ENCODE measurements at places on chromosomes 2 and 18.
A peak's percentile ranks its signal among the peaks of the same experiment; 100 is the strongest.

DNA sequence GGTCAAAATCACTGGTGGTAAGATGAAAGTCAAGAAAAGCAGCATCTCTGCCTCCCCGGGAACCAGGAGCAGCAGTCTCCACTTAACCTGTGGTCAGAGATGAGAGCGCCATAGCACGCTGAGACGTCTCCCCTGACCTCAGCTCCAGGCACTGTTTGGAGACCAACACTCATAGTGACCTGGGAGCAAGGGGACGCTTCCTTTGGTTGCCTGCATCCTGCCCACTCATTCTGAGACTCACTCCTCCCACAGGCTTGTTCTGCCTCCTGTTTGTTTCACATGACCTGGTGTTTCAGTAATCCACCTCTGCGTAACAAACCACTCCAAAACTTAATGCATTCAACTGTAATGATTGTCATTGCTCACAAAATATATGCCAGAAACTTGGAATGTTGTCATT, 139.3 kb downstream of the ACOXL start:
- DNase-seq = no peak

DNA sequence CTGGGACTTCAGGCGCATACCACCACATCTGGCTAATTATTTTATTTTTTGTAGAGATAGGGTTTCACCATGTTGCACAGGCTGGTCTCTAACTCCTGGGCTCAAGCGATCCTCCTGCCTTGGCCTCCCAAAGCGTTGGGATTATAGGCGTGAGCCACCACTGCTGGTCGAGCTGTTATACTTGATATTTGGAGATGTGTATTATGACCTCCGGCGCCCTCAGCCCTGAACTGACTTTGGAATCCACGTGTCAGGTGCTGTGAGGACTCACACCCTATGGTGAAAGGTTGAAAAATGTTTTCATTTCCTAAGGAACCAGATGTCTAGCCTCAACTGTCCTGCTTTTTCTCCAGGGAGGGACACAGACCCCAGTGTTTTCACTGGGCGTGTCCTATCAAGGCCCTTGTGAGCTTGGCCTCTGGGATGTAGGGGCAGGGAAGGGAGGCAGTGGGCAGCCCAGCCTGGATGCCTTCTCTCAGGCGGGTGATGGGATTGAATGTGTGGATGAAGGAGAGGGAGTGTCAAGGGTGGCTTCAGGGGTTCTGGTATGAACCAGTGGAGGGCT, 56.4 kb upstream of the HAAO start:
- no peak for DNase-seq

GRCh38 chr2:64862623-64863022, 126.6 kb upstream of the SLC1A4 start:
- DNase-seq = no peak

DNA sequence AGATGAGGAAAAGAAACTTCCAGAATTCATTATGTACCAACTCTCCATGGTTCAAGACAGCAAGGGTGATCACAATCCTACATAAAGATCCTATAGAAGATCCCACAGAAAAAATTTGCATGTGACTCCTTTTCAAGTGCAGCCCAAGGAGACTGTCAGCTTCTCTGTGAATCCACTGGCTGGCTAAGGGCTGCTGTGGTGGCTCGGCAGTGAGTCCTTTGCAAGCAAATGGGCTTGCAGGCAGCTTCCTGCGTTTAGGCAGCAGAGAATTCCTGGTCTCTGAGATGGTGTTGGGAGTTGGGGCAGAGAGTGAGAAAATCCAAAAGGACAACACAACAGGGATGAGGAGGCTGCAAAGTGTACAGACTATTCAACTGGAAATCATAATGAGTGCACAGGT, 43.4 kb downstream of the NABP1 start:
- no peak for DNase-seq

DNA sequence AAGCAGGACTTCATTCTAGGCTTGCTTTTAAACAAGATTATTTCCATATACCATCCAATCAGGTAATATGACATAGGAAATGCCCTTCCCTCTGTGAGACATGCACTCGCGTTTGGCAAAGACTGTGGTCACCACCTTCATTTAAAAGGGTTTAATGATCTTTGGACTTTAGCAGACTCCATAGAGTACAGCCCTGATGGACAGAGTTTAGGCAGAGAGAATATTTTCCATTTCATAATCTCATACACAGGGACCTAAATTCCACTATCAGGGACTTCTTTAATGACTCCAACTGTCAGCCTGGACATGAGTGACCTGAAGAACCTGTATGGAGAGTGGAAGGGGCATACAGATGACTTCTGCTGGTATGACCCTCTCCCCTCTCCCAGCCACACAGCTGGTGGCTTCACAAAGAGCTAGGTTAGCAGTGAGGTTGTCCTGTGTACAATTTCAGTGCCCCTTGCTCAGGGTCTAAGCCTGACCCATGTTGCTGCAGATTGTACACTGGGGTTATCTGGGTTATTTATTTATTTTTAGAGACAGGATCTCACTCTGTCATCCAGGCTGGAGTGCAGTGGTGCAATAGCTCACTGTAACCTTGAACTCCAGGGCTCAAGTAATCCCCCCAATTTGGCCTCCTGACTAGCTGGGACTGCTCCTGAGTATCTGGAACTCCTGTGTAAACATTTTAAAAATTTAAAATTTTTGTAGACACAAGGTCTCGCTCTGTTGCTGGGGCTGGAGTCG, 59.2 kb downstream of the PTPRM start:
- no peak for DNase-seq

DNA sequence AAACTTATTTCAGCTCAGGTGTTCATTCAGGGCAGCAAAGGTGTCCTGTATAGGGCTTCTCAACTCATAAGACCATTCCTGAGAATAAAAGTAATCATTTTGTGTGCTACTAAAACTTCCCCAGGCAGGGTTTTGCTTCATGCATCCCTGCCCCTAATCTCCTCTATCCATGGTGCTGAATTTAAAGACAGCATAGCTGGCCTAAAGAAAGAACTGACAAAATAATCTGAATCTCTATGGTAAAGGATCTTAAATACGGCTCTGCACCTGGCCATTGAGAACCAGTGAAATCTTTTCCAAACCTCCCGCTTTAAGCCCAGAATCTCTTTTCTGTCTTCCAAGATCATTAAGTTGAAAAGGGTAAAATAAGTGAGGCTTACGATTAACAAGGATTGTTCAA, 292.1 kb upstream of the KLHL29 start:
- DNase-seq = no peak

DNA sequence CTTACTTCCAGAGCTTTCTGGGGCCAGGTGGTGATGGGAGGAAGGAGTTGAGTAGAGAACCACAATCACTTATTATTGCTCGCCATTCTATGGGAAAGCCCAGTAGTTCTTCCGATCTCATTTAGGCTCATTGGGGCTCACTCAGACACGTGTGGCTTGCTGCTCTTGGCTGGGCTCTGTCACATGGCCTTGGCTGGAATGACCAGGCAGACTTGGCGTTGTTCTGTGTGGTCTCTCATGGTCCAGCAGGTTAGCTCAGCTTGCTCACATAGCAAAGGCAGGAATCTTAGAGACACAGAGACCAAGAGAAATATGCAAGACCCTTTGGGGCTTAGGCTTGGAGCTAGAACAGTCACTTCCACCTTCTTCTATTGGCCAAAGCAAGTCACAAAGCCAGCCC, 261.2 kb downstream of the LOXHD1 start:
- no peak for DNase-seq

DNA sequence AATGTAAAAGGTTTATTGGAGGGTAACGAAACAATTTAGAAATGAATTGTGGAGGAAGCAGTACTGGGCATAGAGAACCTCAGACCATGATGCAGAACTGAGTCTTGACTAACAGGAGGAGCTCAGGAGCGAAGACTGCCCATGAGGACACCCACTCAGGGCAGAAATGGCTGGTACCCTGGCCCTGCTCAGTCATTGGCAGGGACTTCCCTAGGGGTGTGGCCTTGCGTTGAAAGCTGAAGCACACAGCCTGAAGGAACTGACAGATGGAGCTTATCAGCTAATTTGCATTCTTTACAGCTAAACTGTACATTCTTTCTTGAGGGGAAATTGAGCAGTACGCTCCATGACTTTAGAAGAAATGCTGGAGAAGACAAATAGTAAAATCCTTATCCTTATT, 57.1 kb downstream of the PDK1 start:
- DNase-seq = no peak

GRCh38 chr2:208595386-208596275, 189.0 kb downstream of the PTH2R start:
- DNase-seq = no peak

DNA sequence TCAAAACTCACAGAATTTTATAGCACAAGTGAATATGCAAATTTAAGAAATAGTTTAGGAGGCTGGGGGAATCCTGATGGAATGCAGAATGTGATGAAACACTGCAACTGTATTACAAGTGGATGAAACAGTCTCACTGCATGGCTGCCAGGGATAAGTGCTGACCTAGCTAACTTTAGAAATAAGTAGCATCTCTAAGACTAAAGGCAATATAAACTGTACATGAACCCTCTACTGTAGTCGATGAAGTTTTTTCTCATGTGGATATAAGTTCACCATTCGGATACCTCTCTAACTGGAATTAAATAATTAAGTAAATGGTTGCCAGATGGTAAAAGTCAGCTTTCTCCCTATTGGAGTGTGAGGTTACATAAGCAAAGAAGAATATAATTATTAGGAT, 777.8 kb upstream of the RAB6C start:
- no peak for DNase-seq

- no peak for DNase-seq
These were observed 129.3 kb downstream of the MARCHF4 start for GRCh38 chr2:216243026-216243425.

- no peak for DNase-seq
These were observed 4.0 kb upstream of the BIN1 start for GRCh38 chr2:127110985-127111384.

- DNase-seq = peak; percentile 39
These were observed 14.1 kb upstream of the MEX3C start for GRCh38 chr18:51211552-51211951.

GRCh38 chr2:186605041-186605440, 15.2 kb downstream of the ITGAV start:
- no peak for DNase-seq

DNA sequence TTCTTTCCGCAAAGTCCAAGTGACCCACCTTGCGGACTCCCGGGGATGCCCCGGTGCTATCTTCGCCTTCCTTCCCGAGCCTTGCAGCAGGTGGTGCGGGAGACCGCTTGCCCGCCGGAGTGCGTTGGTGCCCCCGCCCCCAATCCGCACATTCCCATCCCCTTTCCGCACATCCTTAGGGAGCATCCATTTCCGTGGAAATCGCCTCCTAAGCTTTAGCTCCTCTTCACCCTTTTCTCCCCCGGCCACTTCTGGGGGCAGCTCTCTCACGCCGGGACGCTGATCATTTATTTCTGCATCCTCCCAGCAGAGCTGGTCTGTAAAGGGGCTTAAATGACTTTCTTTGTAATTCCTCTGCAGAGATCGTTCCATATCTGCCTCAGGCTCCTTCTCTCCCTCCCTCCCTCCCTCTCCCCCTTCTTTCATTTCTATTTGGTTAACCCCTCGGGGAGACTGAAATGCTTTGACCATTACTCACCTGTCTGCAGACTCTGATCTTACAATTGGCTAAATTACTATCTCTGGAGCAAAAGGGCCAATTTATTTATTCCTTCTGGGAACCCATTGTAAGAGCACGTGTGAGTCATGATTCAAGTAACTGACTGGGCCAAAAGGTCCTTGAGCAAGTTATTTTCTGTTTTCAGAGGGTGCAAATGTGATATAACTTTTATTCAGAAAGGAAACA, 1.3 kb upstream of the LYPD1 start:
- no peak for DNase-seq

- DNase-seq = no peak
These were observed 42.2 kb downstream of the FEZ2 start for GRCh38 chr2:36555789-36556188.

DNA sequence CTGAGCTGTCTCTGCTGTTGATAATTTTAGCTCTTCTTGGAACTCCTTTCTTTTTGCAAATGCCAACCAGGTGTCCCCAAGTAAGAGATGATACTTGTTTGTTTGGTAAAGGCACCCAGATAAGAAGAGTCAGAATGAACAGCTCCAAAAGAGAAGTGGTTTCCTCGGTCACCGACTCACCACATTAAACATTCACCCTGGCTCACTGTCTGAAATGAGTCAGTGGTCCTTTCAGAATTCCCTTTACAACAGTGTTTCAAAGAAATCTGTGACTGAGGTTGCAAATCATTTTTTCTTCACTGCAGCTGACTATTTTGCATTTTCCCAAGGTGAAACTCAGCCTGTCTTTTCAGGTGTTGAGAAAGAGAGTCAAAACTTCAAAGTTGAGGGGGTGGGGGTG, 16.2 kb upstream of the CXCR4 start:
- peak; percentile 58 for DNase-seq

DNA sequence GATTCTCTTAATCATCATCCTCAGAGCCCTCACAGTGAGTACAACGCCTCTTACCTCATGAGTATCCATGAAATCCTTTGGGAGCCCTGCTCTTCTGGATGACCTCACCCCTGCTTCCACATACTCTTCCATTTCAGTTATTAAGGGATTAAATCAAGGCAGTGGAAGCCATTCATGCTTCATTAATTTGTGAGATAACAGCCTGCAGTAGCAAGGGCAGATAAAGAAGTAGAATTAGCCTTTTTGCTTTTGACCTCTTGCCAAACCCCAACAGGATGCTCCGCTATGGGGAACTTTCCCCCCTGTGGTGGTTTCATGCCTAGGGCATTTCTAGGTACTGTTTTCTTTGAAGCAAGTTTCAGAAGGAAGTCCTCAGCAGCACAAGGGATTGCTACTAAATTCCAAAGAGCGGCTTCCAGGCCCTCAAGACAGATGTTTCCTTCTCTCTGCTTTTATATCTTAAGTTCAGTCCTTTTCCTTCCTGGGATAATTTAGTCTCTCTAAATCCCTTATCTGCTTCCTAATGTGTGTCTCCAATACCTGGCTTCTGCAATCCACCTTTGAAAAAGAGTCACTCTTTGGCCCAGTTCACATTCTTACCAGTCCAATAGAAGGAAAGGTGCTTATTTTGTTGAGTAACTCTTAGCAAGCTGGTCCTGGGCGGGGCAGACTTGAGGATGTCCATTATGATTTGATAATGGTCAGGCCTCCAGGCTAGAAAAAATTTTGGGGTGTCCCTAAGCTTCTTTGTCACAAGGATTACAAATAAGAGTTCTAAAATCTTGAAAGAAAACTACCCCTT, 76.9 kb downstream of the MYO1B start:
- no peak for DNase-seq

DNA sequence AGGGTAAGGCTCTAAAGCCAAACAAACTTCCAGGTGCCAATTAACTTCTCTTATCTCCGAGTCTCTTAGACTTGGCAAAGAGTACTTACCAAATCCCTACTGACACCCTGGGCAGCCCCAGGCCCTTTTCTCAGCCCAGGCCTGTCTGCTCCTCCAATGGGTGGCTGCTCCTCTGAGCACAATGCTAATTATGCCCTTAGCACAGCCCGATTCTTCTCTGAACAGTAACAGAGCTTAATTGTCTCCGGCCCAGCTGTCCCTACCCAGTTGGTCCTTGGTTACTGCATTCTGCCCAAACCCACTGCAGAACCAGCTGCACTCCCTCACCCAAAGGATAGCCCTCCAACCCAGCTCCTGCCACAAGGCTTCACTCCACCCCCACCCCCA, 110.3 kb downstream of the SMAD7 start:
- DNase-seq = no peak

Data from stimulated activated CD4-positive, alpha-beta T cell treated with anti-CD3 and anti-CD28 coated beads, Interleukin-4, amount 100 ng/mL, for 24 hours (primary cell).